ENCODE measurements at places on chromosomes 3 and 15. TPM values are rescaled to one million over a fixed set of nuclear protein-coding genes. Genes with fewer than 3 reads are reported as not detected.
A peak's percentile ranks its signal among the peaks of the same experiment; 100 is the strongest.

KBTBD13 gene
- total RNA-seq = not detected

DNA sequence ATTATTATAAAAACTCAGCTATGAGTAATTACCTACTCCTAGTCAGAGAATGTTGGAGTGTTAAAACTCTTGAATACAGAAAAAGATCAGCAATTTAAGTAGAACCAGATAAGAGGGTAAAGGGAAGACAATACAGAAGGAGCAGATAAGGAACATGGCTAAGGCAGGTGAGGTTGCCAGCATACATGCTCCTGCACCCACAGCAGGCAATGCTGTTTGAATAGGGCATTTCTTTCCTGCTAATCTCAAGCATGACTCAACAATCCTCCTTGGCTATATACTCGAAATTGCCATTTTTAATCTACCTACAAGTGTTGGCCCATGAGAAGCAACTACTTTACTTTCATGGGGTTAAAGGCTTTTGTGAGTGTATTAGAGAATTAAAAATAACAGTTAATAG is 494.5 kb downstream of the DIPK2A start:
- no peak for DNase-seq

DNA sequence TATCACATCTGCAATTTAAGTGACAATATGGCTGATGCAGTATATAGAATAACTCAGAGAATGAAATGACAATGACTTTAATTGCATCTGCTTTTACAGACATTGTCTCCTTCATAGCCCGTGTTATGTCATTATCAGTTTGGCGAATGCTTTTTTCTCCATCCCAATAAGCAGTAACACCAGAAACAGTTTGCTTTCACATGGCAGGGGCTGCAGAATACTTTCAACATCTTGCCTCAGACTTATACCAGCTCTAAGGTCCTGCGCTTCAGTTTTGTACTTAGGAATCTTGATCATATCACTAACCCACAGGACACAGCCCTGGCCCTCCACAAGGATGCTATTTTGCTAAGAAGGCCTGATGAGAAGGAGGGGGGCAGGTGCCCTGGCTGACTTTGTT is 49.9 kb upstream of the SPESP1 start:
- no peak for DNase-seq

DNA sequence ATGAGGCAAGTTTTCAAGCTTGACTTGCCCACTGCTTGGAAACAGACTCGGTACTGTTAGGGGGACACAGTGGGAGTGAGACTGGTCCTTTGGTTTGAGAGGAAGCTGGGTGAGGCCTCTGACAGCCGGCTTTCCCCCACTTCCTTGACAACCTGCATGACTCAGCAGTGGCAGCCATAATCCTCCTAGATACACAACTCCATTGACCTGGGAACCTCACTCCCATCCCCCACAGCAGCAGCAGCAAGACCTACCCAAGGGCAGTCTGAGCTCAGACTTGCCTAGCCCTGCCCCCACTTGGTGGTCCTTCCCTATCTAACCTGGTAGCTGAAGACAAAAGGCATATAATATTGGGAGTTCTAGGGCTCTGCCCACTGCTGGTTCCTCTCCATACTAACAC is 1043.5 kb upstream of the ALCAM start:
- no peak for DNase-seq

DNA sequence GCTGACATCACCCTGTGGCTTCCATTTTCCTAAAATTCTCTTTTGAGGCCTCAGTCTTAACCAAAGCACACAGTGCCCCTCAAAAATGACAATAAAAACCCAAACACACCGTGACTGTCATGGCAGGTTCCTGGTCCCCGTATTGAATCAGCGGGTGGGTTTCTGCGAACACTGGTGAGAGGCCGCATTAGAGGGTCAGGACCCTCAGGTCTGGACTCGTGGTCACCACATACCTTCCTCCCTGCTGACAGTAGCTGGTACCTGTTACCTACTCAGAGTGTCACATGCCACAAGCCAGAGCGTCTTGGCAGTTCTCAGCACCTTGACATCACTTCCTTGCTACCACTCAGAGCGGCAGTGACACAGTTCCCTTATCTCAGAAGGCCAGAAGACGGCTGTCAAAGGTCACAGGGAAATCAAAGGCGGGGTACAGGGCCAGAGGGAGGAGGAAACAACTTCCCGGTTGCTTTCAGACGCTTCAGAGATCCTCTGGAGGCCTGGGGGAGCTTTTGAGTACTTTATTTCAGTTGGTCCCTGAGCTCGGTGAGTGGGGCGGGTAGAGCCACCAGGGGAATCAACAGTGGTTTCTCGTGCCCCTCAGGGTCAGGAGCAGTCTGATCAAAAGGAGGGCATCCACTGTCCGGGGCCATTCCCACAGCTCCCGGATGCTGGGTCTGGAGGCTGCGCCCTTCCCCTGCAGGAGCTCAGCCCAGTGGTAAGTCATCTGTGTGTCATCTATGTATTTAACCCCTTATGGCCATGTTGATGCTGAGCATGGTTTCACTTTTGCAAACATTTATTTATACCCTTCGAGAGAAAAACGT is at the start of the genes CCR5AS and CCRL2:
Gene CCR5AS (minus strand): TSS at position 279 of the 824 bp plus-strand sequence.
Gene CCRL2 (plus strand): TSS at position 472 of the 824 bp plus-strand sequence. CDS start 821 bp downstream, outside the sequence.
- peak; percentile 91 for DNase-seq
